ELF-1 (cell line): ENCODE measurements at places on chromosomes 2 and 18.

DNA sequence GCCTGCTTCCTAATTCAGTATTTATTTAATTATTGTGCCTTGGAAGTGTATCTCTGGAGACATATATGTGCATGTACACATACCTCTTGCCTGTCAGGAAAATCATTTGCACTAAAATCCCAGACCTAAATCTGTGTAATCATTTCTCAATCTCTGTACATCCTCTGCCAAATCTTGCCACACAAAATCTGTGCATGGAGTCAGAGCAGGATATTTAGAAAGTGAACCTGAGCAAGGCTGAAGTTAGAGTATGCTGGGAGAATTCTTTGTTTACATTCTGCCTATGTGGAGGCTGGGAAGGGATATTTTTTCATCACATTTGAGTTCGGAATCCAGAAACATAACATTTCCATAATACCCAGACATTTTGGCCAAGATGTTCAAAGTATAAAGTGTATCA is 9.3 kb downstream of the XRCC5 start:
- no peak for DNase-seq

DNA sequence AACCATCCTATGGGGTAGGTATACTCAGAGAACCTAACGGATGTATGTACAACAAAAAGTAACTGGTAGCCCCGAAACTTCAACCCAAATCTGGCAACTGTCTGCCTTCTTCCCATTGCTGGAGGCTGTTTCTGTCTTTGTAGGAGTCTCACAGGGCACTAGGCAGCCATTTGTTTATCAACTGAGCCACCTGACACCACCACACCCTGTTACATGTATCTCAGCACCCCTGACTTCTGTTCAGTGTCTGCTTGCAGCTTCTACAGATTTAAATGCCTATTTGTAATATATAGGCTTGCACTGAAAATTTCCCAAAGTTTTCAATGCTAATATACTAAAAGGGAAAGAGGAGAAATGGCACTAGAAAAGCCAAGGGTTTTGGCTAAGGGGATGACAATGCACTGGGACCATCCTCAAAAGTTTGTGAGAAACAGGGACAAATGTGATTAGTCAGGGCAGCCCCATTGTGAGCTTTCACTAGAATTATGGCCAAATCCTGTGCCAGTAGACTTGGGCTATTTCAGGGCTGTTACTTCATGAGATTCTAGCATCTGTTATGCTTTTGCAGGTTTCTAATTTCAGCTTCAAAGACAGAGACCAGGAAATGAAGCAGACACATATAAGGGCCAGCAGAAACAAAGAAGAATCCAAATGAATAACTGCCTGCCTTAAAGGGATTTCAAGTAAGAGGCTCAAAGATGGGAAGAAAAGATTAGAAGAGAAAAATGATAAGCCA is 103.3 kb downstream of the MYO5B start:
- DNase-seq, result peak; percentile 19

GRCh38 chr2:56008661-56009431 is 85.3 kb upstream of the EFEMP1 start:
- peak; percentile 52 for DNase-seq

DNA sequence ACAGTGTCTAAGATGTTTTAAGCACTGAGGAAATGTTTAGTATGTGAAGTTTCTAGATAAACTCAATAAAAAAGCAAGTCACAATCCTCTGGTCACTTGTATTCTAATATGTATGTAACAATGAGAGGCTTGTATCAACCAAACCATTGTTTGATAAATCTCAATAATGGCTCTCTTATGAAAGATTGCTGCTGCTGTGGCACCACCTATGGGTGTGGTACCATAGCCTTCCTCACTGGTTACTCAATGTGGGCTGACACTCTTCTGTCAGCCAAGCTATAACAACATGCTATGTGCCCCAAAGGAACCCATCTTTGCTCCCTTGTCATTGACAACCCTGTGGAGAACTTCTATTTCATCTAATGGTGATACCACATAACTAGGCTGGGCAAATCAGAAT is 12.6 kb upstream of the RAB1A start:
- DNase-seq, result no peak

DNA sequence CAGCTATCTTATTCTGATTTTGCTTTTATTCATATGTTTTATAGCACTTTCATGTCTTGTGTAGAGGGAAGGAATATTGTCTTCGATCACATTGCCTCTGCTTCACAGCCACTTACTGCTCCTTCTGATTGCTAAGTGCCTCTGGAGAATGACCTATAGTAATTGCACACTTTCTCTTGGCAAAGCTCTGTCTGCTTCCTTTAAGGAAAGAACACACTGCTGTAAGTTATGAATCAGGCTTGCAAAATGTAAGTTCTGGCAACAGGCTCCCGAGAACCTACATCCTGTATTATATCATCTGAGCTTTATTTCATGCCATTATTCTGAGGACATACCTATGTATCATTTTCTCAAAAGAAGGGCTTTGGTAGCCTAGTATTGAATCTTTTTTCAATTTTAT is 170.7 kb downstream of the ZNF804A start:
- no peak for DNase-seq

DNA sequence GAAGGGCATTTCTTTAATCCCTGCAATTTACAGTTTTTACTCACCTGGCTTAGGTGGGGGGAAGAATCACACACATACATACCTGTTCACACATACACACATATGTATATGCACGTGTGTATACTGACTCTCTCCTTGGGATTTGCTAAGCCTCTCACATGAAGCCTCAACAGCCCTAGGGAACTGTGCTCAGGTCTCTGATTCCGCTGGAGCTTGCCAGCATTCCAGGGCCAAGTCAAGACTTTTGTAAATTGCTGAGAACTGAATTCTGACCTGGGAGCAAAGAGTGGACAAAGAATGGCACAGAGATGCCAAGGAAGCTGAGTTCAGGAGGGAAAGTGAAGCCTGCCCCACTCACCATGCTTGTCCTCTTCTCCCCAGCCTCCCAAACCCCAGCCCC is 177.3 kb downstream of the TMEM247 start:
- no peak for DNase-seq
